ENCODE measurements at places on chromosomes 1 and 21. TPM values are rescaled to one million over a fixed set of nuclear protein-coding genes. Genes with fewer than 3 reads are reported as not detected.

Gene HHIPL2
- total RNA-seq, result 0.52 TPM

Gene GADD45A
- total RNA-seq, result 25.9 TPM

Gene CLCA2
- not detected for total RNA-seq

Gene SH2D2A
- total RNA-seq, result 3.4 TPM

Gene IRF6
- total RNA-seq, result 9.3 TPM

Gene SPRR3
- not detected for total RNA-seq

Gene PRDM16
- total RNA-seq, result 0.66 TPM

Gene NMNAT2
- total RNA-seq, result 10.0 TPM

Gene HSD3B2
- not detected for total RNA-seq

GRCh38 chr1:200150721-200151120 lies 123.2 kb downstream of the NR5A2 start:
- no peak for DNase-seq

GRCh38 chr1:50873458-50874187 lies 86.4 kb downstream of the FAF1 start:
- DNase-seq, result peak; percentile 91

DNA sequence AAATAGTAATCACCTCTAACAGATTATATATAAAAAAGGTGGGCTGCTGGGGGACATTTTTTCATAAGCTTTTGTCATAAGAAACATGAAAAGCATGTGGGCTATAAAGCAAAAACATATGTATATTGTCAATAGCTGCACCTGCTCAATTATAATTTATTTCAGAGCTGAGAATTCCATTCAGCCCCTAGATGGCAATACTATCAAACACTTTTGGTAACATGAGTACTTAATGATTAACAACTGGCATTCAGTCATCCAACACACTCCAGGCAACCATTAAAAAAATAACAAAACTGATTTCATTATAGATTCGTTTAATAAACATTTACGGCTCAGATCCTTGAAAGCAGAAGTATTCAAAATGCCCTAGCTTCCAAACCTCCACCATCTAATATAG lies 115.1 kb downstream of the KCTD3 start:
- peak; percentile 7 for DNase-seq

DNA sequence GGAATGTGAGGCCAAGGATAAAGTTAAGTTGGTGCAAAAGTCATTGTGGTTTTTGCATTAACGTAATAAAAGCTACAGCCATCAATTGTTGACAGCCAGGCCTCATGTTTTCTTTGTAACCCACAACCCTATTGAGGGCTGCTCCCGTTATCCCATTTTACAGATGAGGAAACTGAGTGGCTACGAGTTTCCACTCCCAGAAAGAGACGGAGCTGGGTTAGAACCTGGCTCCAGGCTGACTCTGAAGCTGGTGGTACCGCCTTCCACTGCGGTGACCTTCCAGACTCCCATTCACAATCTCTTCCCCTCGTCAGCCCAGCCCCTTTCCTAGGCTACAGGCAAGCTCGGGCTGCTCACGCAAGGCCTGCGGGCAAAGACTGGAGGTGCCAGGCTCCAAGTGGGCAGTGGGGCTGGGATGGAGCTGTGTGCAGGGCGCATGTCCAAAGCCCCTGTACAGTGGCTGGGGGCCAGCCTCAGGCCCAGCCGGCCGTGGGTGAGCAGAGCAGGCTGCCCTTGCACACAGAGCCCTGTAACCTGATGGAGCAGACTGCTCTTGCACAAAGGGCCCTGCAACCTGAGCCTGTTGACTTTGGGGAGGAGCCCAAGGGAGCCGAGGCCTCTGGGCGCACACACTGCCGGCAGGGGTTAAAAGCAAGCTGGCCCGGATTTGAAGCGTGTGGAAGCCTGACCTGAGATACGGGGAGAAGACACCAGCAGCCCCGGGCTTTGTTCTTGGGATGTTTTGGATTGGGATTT lies 97.4 kb upstream of the TMPRSS2 start:
- no peak for DNase-seq

GRCh38 chr1:178500091-178500770 lies 3.5 kb upstream of the CLEC20A start:
- peak; percentile 66 for DNase-seq

- no peak for DNase-seq
Measured at GRCh38 chr1:18705811-18706210, 75.2 kb downstream of the PAX7 start.

DNA sequence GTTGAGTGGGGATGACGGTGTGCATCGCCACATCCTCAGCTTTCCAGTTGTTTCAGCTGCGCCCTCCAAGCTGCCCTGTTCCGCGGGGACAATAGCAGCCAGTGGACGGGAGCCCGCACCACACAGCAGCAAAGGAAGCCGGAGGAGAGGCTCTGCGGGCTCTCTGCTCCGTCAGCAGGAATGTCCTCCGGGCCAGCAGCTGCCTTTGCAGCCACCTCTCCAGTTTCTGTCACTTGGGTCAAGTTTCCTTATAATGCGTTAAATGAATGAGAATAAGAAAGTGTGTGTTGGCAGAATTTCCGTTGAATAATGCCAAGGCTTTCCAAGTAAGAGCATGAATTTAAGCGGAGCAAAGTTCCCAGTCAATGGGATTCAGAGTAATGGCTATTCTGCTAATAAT lies 263.3 kb downstream of the KIF26B start:
- DNase-seq, result peak; percentile 36

GRCh38 chr1:110170766-110171733 lies 20.8 kb downstream of the SLC6A17 start:
- no peak for DNase-seq

DNA sequence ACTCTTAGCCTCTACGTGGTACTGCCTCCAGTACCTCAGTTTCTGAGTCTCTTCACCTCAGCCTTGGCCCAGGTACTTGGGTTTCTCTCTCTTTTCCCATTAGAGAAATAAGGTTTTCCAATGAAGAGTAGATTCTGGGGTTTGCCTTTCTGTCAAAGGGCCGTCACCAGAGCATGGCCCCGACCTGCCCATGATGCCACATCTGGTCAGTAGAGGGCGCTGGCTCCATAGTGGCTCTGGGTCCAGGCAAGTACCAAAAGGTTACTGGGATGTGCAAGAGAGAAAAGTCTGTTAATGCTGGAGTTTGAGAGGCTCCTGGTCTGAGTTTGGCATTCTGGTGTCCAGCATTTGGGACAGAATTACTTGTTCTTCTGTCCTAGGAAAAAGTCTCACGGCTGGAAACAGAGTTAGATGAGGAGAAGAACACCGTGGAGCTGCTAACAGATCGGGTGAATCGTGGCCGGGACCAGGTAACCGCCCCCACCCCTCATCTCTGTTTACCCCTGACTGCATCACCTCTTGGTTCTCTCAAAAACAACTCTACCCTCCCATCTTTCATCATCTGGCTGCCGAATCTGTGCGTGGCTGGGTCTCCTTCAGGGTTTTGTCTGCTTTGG lies 5.3 kb upstream of the TUFT1 start:
- DNase-seq, result peak; percentile 85

- no peak for DNase-seq
Measured at GRCh38 chr1:234659538-234659937, 49.6 kb upstream of the IRF2BP2 start.

GRCh38 chr21:29719521-29719920 lies 220.3 kb downstream of the GRIK1 start:
- no peak for DNase-seq
